NCI-H1436 treated with DMSO at 0.1 percent for 48 hours (cell line): ENCODE measurements at places on chromosomes 11 and 22.
A peak's percentile ranks its signal among the peaks of the same experiment; 100 is the strongest.

- DNase-seq: no peak
Measured at GRCh38 chr22:44127356-44127755, 53.4 kb upstream of the PARVG start.

DNA sequence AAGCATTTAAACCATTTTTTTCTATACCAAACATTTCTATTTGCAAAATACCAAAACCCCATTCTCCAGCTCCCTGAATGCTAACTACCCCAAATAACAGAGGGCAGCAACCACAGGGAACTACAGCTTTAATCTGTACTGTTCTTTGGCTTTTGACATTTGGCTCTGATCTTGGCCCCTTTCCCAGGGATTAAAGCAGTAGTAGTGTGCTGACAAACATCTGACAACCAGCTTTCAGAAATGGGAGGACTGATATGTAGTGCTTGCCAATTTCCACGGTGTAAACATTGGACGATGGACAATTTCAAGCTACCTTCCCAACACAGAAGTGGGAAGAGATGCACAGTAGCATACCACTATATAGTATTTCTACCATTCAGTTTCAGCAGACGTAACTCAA, 88.4 kb upstream of the TEAD1 start:
- no peak for DNase-seq

DNA sequence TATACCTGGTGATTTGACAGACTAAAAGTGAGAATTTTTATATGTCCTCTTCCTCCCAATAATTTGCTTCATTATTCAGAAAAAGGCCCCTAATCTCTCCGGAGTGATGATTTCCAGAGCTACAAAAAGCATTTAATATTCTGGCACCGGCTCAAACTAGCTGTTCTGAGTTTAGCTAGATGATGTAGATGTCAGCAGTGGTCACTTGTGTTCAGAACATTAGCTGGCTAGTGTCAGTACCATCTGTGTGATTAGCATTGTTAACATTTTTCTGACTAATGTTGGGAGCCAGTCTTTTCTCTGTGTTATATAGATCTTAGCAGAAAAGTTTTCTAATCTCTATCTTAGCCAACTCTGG, 68.7 kb upstream of the RRM1 start:
- no peak for DNase-seq

DNA sequence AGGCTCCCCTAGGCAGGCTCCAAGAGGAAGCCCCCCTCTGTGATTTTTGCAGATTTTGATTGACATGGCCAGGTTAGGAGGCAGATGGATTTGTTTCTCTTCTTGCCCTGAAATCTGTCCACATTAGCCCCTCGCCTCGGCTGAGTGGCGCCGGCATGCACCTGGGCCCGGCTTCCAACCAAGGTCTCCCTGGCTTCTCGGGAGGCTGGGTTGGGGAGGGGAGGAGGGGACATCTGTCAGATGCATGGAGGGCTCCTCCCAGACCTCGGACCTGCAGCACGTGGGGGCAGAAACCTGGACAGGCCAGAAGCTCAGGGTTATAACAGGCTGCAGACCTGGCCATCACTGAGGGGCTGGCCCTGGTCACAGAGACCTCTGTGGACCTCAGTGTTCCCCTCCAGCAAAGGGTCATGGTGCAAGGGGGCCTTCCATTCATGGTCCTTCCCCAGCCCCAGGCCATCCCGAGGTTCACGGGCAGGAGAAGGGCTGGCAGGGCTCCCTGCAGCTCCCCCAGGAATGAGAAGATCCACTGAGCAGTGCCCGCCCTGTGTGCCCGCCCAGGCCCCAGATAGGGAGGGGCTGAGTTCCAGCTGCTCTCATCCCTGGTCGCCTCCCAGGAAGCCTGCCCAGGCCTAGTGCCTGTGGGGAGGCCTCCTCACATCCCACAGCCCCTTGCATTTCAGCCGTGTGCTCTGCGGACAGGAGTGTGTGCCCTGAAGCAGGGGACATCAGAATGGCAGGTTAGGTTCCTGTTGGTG, 747.8 kb downstream of the BRD1 start:
- DNase-seq: no peak

- DNase-seq: no peak
Measured at GRCh38 chr22:44396727-44397722, 84.3 kb upstream of the SHISAL1 start.

GRCh38 chr11:5123802-5124521, 14.2 kb downstream of the OR52A5 start:
- no peak for DNase-seq

GRCh38 chr11:14519917-14520746, at the start of gene PSMA1:
Gene PSMA1 (minus strand): TSS chr11:14520386. CDS start chr11:14520299, 87 bp downstream.
- DNase-seq: peak; percentile 88

DNA sequence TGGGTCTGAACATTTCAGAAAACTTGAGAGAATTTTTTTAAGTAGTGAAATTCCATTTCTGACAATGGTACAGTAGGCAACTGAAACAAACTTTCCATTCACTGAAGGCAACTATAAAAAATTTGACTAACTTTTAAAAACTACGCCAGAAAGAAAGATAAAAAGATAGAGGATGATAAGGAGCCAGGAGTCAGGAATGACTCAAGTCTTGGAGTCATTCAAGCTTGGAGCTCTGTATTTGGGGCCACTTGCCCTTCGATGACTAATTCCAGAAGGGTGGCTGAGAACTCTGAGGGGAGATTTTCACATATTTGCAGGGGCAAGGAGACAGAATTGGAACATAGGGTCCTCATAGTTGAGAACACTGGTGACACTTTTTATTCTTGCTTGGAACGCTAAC, 1083.2 kb upstream of the CNTN5 start:
- no peak for DNase-seq

- DNase-seq: no peak
Measured at GRCh38 chr11:72072348-72072747, 8.0 kb downstream of the NUMA1 start.

DNA sequence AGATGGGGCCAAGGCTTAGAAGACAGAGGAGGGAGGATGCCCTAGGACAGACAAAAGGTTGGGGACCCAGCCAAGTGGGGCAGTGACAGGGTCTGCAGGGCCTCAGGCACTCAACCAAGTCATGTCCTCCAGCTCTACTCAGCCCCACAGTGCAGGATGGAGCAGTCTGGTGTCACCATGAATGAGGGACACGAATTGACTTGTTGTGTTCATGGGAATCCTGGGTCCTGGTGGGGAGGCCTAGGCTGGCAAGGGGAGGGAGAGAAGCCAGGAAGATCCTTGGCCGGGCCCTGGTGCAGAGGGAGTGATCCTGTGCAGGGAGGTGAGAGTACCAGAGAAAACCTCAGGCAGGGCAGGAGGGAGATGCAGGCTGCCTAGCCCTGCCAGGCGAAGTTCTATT, 12.0 kb downstream of the P2RY6 start:
- no peak for DNase-seq

- no peak for DNase-seq
Measured at GRCh38 chr11:12205330-12205729, 94.9 kb downstream of the MICAL2 start.

- DNase-seq: no peak
Measured at GRCh38 chr11:74942073-74942759, 6.7 kb downstream of the XRRA1 start.

- no peak for DNase-seq
Measured at GRCh38 chr11:130034236-130034635, 31.6 kb upstream of the PRDM10 start.

GRCh38 chr11:58471892-58472291, 29.9 kb upstream of the OR5B12 start:
- DNase-seq: no peak

DNA sequence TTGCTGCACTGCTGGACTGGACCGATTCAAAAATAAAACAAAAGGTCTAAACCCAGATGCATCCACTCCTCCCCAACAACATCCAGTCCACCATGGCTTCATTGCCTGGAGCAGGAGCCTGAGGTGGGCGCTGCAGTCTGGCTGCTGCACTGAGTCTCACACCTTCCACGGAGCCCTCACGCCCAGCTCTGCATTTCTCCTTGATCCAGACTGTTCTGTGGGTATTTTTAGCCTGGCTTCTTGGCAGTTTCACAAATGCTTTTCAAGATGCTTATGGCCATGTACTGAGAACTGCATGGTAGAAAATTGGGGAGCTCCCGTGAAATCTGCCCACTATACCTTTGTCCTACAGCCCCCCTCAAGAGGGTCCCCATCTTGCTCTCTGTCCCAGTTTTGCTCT, 53.3 kb upstream of the JAM3 start:
- DNase-seq: no peak

GRCh38 chr11:73989156-73989555, 6.5 kb upstream of the UCP2 start:
- no peak for DNase-seq

DNA sequence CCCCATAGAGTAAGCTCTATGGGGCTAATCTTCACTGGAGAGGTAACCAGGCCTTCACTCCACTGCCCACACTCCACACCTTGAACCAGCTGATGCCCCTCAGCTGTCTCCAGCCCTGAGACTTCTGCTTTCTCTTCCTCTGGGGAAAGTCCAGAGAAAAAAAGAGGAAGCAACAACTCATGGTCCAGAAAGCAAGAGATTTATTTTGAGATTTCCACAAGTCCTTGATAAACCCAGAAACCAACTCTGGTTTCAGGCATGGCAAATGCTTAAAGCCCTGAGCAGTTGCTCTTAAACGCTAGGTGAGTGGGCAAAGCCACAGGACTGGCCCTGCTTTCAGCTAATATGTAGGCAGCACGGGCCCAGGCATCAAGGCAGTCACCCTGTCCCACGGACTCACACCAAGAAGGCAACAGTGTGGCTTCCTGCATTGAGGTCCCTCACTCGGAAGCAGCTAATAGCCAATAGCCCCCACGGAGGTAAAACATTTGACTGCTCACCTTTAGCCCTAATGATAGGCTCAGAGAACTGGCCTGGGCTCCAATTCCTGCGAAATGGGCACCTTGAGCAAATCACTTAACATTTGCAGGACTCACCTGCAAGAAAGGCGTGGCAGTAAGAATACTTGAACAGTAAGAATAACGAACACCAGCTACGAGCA, 4.3 kb downstream of the CYB561A3 start:
- no peak for DNase-seq

- DNase-seq: no peak
Measured at GRCh38 chr11:95829580-95830259, 39.4 kb downstream of the CEP57 start.

DNA sequence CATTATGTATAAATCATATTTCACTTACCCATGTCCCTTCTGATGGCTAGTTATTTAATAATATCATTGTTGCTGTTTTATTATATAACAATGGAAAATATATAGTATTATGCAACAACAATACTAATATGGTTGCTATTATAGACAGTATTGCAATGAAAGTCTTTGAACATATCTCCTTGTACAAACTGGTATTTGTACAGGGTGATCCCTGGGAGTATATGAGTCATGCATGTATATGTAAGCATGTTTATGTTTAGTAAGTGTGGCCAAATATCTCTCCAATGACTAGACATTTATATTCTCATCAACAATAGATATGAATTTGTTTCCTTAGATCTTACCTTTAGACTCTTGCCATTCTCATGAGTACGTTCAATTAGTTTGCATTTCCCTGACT, 55.9 kb downstream of the KCNC1 start:
- DNase-seq: no peak

- no peak for DNase-seq
Measured at GRCh38 chr11:114774599-114775361, 96.5 kb downstream of the NXPE2 start.

GRCh38 chr11:60858731-60859464, 3.1 kb upstream of the PTGDR2 start:
- no peak for DNase-seq

GRCh38 chr11:23288003-23288783, 427.9 kb upstream of the CCDC179 start:
- DNase-seq: no peak

- DNase-seq: no peak
Measured at GRCh38 chr11:114623720-114624119, 28.1 kb upstream of the NXPE4 start.

- no peak for DNase-seq
Measured at GRCh38 chr11:75249704-75250103, 9.1 kb downstream of the TPBGL start.

- DNase-seq: no peak
Measured at GRCh38 chr22:39176143-39176713, 23.7 kb upstream of the CBX7 start.

- DNase-seq: no peak
Measured at GRCh38 chr11:65814131-65814985, 19.4 kb upstream of the SNX32 start.

GRCh38 chr22:48567213-48567975, 1260.3 kb downstream of the BRD1 start:
- no peak for DNase-seq

- DNase-seq: no peak
Measured at GRCh38 chr11:104372111-104372510, 208.2 kb upstream of the PDGFD start.

- no peak for DNase-seq
Measured at GRCh38 chr22:49649166-49650068, 178.3 kb downstream of the BRD1 start.

DNA sequence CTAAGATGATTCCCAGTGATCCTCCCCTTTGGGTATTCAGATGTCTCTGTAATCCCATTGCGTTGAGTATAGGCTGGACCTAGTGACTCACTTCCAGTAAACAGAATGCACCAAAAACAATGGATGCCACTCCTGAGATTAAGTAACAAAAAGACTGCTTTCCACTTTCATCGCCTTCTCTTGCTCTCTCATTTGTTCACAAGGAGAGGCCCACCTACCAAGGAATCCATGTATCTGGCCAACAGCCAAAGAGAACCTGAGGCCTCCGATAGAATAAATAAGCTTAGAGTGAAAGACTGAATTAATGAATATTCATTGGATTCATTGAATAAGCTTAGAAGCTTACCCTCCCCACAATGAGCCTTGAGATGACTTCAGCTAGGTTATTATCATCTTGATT, 454.6 kb downstream of the KCNA4 start:
- DNase-seq: no peak

DNA sequence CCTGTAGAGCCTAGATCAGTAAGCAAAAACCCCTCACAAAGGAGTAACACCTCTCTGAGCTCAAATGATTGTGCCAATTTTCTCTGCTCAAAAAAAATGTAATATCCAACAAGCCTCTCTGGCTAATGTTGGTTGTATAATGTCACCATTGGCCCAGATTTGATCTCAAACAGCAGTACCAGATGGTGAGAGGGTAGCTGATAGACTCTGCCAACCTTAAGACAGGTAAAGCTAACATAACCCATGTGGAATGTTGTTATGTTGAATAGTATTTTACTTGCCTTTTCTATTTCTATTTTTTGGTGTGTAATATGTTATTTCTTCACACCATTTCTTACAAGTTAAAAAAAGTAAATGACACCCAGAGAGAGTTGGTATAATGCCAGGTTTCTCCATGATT, 166.7 kb upstream of the GUCY1A2 start:
- DNase-seq: no peak
